Ovary (tissue), 10 donors: ENCODE measurements at places on chromosomes 6 and 20. TPM values are rescaled to one million over a fixed set of nuclear protein-coding genes. Genes with fewer than 3 reads are reported as not detected.

DNA sequence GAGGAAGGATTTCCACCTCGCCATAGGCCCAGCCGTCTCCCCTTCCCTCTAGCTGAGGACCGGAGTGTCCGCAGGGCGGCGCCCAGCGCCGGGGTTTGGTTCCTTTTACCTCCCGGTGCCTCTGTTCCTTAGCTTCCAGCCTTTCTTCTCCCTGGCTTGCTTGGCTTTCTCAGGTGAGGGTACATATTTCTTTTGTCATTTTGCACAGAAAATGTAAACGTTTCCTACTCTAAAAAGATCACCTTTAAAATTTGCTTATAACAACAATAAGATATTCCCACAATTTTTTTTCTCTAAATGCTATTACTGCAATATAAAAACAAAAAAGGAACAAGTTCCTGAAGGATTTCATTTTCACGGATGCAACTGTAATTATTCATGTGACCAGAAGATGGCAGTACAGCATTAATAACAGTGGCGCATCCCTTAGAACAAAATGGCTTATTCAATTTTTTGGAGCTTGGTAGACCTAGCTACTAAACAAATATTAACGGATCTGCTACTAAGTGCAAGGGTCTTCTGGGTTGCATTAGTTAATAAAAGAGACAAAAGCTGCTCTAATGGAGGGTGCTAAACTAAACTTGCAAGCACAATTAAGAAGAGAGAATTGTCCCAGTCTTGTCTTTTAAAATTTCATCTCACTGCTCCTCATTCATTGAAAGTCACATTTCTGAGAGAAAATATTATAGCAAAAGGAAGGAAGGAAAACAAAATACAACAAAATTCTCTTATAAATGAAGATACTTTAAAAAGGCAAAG is 172.9 kb downstream of the ADGRG6 start:
- no peak for DNase-seq

GRCh38 chr6:152096863-152097496 is 289.5 kb downstream of the ESR1 start:
- no peak for DNase-seq

- DNase-seq, result no peak
These were observed 2.6 kb downstream of the UBE2V1 start for GRCh38 chr20:50110141-50111047.

DNA sequence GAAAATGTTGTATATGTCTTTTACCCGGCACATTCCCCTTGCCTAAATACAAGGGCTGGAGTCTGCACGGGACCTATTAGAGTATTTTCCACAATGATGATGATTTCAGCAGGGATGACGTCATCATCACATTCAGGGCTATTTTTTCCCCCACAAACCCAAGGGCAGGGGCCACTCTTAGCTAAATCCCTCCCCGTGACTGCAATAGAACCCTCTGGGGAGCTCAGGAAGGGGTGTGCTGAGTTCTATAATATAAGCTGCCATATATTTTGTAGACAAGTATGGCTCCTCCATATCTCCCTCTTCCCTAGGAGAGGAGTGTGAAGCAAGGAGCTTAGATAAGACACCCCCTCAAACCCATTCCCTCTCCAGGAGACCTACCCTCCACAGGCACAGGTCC is 11.3 kb upstream of the MAPRE1 start:
- DNase-seq, result no peak

- DNase-seq, result no peak
These were observed 41.3 kb downstream of the TAF8 start for GRCh38 chr6:42091718-42092023.

GRCh38 chr6:100460650-100461204 is 4.0 kb downstream of the SIM1 start:
- DNase-seq, result no peak

The SLC22A23 gene
- total RNA-seq, result 5.2 TPM

GRCh38 chr20:1654996-1655395 is 2.6 kb downstream of the SIRPG start:
- no peak for DNase-seq

DNA sequence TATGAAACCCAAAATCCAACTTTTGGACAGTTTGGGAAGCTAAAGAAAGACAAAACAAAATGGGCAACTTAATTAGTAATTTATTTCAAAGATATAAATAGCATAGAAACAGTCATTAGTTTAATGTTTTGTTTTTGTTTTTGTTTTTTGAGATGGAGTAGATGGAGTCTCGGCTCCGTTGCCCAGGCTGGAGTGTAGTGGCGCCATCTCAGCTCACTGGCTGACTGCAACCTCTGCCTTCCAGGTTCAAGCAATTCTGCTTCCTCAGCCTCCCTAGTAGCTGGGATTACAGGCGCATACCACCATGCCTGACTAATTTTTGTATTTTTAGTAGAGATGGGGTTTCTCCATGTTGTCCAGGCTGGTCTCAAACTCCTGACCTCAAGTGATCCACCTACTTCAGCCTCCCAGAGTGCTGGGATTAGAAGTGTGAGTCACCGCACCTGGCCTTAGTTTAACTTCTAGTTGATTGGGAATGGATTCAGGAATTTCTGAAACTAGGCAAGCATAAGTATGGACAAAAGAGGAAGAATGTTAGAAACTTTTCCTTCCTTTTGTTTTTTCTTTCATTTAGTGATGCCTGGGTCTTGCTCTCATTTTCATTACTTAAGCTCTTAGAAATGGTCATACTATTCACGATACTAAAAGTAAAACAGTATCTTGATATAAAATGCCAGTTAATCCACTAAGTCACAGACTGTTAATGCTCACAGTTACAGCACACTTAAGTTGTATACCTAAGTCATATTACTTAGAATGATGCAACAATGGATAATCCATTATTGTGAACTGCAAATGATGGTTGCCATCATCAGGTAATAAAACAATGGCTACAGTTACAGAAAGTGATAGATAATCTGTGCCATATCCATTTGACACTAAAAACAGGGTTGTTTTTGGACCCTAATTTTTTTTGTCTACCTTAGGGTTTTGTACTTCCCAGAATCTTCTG is 8.2 kb downstream of the SENP6 start:
- DNase-seq, result no peak

- DNase-seq, result no peak
These were observed 142.3 kb downstream of the TFAP2A start for GRCh38 chr6:10272591-10272990.

GRCh38 chr20:38843346-38843745 is 37.8 kb downstream of the PPP1R16B start:
- no peak for DNase-seq

DNA sequence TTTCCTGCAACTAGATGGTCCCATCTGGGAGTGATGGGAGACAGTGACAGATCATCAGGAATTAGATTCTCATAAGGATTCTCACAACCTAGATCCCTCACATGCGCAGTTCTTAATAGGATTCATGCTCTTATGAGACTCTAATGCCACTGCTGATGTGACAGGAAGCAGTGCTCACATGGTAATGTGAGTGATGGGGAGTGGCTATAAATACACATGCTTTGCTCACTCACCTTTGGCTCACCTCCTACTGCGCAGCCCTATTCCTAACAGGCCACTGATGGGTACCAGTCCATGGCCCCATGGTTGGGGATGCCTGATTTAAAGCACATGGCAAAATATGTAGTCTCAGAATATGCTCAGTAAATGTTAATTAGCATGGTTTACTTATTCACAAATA is 80.6 kb upstream of the MBOAT1 start:
- no peak for DNase-seq

- no peak for DNase-seq
These were observed 45.3 kb downstream of the QRSL1 start for GRCh38 chr6:106674541-106675229.

The FUT9 gene
- total RNA-seq, result 0.12 TPM
